Foreskin melanocyte (primary cell): ENCODE measurements at places on chromosomes 11 and 22.

GRCh38 chr11:109208121-109208520 lies 213.9 kb upstream of the C11orf87 start:
- no peak for DNase-seq

GRCh38 chr11:32892355-32893092 lies at the start of gene QSER1:
Gene QSER1, plus strand, starts transcription at chr11:32892811. Its CDS starts 315 bp downstream, at chr11:32893126.
- peak; percentile 35 for DNase-seq

DNA sequence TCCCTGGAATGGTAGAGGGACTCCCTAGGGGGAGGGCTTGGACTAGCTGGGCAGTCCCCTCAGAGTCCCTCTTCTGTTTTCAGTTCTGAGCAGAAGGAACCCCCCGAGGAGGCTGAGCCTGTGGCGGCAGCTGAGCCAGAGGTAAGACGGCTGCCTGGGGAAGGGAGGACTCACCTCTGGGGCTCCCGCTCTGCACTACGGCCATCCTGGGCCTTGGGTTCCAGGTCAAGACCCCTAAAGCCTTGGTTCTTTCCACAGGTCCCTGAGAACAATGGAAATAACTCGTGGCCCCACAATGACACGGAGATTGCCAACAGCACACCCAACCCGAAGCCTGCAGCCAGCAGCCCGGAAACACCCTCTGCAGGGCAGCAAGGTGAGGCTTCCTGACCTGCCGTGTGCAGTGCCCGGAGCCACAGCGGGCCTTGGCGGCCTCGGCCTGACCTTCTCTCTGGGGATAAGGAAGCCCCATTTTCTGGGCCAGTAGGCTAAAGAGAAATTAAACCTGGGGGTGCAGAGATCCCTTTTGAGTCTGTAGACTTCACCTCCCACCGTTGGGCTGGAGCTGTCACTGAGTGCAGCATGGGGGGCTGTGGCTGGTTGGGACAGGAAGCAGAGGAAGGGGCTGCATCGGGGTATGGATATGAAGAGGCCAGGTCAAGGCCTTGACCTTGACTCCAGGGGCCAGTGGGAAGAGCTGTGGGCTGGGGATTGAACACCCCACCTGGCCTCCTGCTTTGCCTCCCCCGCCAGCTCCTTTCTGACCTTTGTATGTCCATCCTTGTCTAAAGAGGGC lies 15.0 kb downstream of the INCENP start:
- no peak for DNase-seq

GRCh38 chr22:31291481-31292235 lies 630 bp downstream of the PIK3IP1 start:
- DNase-seq = peak; percentile 35

DNA sequence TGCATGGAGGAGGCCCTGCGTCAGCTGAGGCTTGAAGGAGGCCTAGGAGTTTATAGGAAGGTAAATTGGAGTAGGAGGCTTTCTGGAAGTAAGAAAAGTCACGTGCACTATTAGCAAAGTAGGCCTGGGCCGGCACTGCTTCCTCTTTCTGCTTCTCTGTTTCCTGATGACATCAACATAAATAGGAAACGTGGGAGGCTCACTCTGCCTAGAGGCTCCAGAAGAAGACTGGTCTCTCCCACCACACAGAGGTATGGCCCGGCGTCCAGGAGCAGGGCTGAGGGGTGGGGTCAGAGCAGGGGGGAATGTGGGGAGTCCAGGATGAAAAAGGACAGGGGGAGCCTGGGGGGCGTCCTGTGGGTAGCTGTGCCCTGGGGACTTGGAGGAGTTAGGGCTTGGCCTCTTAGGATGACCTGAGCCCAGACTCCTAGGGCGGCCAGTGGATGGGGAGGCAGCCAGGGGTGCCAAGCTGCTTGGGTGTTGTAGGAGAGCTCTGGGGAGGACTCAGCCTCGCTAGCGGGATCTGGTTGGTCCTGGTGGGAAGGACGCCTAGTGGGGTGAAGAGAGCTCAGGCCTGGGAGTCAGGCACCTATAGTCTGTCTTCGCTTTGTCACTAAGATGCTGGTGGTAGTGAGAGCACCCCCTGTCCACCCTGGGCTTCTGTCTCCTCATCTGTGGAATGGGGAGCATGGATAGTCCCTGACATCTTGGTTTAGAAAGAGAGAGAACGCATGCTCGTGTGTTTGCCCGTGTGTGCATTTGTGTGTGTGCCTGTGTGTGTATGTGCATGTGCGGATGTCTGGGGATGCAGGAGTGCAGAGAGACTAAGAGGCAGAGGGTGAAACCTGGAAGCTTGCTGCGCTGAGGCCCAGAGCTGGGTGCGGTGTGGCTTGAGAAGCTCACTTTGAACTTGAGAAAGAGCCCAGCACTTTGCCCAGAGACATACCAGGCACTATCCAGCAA lies at the start of gene CSF2RB:
TSS of gene CSF2RB (plus strand) at position 202 of the 963 bp plus-strand sequence. CDS start 8,580 bp downstream, outside the sequence.
- DNase-seq = no peak

DNA sequence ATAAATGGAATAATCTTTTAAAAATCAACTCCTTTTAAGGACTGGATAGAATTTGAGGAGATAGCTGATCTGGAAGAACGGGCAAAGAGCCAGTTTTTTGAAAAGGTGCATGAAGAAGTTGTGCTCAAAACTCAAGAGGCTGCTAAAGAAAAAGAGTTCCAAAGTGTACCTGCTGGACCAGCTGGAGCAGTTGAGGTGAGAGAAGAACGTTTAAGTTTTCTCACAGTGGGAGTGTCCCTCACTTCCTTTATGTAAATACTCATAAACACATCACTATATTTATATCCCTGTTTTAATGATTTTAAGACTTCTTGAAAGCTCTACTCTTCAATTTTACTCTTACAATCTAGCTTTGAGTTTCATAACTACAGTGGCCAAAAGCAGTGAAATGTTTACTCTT lies 11.7 kb upstream of the ANKRD42 start:
- DNase-seq = no peak

DNA sequence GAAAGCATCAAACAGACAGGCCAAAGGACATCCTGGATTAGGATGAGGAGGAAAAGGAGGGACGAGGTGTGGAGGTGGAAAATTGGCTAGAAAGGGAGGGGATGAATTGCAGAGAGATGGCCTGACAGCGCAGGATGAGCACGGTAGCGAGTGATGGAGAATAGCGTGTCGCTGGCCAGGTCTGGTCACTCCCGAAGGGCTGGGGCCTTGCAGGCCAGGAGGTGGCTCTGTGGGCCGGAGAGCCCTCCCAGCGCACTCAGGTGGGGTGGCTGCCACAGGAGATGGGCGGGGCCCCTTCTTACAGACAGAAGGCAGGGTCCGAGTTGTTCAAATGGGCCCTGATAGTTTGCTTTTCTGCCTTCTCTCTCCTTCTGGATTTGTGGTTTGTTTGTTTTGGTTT lies 37.1 kb upstream of the THY1 start:
- no peak for DNase-seq

DNA sequence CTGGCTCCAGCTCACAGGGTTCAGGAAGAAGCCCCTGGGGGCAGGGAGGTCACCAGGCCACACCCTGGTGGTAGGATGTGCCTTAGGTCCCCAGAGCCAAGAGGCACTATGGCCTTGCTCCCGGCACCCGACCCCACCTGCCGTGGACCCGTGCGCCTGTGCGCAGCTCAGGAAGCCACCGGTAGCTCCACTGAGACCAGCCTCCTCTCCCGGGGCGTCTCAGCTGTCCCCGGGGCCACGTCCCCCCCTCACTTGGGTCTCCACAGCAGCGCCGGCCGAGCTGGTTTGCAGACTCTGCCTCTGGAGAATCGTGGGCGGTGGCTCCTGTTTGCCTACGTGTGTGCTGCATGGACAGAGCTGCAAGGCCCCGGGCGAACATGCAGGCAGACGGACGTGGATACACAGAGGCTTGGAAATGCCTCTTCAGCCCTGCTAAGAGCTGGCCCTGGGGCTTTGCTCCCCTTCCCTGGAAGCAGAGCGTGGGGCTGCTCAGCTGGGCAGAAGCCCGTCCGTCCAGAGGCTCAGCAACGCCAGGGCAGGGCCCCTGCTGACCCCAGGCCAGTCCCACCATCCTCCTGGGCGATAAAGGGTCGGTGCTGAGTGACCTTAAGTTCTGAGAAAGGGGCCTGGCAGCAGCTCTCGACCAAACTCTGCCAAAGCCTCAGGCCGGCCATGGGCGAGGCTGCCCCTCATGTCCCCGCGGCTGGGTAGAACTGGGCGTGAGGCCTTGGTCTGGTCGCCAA lies 15.3 kb upstream of the MUC5B start:
- DNase-seq = no peak

DNA sequence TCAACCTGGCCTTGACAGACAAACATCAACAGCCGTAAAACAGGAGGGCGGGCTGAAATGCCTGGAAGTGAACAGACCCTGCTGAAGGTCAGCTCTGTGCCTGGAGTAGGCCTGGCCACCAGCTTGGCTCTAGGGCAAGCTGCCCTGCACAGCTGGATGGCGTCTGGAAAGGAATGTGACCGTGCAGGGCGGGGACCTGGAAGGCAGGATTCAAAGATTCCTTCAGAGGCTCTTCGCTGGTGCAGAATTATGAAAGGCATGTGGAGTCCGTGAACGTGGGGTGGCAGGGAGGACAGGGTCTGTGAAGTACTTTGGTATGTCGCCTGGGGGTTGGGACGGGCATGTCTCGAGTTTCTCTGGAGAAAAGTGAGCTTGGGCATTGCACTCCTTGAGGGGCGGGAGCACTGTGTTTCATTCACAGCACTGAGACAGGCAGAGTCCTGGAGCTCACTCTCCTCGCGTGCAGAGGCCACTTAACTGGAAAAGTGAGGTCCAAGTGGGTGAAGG lies 1.5 kb downstream of the EHD1 start:
- no peak for DNase-seq

DNA sequence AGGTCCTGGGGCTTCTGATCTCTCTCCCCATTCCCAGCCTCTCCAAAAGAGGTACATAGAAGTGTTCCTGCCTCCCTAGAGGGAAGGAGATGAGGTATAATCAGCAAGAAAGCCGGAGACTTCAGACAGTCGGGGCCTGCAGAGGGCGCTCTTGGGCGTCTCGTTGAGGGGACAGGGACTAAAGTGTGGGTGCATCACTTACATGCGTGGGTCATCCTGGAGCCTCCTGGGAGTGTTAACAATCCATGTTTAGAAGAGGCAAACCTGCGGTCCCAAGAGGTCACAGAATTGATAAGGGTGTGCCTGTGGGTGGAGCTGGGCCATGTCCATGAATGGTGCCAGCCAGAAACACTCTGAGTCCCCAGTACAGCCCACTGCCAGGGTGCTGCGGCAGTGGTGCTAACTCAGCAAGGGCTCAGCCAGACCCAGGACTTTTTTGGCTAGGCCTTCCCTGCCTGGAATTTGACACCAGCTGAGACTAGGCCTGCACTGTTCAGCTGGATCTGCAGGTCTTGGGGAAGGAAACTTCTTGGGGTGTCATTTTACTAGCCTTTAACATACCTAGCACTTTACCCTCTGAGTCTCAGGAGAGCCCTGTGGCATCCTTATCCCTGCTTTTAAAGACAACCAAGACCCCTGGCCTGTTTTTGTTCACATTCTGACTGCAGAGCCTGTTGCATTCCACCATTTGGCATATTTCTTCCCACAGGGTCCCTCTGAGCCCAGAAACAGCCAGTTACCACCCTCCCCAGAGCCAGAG lies 5.5 kb downstream of the YDJC start:
- no peak for DNase-seq

DNA sequence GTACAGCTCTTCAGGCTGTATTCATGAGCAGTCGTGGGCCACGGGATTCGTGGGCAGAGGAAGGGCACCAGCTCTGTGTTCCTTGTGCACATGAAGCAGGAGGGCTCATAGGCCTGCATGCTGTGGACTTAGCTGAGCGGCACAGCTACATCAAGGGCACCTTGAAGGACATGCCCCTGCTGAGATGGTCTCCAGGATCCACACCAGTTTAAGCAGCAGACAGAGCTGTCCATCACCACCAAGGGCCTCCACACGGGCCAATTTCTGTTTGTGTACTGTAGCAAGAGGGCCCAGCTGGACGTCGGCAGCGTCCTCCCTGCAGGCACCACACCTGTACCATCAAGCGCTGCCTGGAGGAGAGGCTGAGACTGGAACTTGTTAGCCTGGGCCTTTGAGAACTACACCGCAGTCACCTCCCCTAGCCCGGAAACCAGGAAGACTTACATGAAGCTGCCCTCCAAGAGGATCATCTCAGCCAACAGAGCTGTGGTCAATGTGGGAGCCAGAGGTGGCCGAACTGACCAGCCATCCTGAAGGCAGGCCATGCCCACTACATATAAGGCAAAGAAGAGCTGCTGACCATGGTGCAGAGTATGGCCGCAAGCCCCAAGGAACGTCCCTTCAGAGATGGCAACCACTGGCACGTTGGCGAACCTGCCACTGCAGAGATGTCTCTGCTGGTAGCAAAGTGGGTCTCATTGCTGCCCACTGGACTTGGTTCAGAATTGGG lies 32.7 kb upstream of the GNB1L start:
- no peak for DNase-seq

DNA sequence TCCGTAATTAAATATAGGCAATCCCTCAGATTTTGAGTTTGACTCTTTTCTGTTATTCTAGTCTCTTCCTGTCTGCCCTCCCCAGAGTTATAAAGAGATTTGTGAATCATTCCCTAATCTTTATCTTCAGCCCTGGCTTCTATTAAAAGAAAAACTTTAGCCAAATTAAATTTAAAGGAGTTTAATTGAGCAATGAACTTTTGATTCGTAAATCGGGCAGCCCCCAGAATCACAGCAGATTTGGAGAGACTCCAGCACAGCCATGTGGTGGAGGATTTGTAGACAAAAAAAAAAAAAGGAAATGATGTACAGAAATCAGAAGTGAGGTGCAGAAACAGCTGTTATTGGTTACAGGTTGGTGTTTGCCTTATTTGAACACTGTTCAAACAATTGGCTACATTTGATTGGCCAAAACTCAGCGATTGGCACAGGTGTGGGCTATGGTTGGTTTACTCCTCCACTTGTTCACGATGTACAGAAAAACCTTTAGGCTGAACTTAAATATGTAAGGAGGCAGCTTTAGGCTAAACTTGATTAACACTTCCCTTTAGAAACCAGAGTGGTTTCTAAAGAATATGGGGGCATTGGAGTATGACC lies 2.3 kb upstream of the ALKBH8 start:
- DNase-seq = no peak

DNA sequence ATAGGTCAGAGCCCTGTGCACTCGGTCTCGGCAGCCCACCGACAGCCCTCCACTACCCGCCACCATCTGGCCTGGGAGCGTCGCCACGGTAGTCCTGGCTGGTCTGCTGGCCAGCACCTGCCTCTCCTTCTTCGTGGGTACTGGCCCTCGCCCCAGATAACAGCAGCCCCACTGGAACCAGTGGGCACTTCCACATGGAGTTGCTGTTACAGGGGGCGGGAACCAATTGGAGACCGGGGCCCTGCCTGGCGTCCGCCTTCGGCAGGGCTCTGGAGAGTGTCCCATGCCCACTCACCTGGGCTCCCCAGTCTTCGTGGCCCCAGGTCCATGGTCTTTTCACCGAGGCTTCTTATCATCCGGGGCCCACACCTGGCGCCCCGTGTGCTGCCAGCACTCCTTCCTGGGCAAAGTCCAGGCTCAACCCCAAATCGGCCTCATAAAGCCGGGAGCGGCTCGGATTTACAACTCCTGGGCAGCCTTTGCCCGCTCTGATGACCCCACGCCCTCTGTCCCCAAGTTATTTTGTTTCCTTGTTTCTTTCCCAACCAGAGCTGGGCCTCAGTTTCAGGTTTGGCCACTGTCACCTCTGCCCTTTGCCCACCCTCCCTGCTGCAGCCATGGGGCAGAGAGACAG lies 12.9 kb upstream of the EHD1 start:
- DNase-seq = no peak
